ENCODE measurements at places on chromosomes 5 and 9.
A peak's percentile ranks its signal among the peaks of the same experiment; 100 is the strongest.

DNA sequence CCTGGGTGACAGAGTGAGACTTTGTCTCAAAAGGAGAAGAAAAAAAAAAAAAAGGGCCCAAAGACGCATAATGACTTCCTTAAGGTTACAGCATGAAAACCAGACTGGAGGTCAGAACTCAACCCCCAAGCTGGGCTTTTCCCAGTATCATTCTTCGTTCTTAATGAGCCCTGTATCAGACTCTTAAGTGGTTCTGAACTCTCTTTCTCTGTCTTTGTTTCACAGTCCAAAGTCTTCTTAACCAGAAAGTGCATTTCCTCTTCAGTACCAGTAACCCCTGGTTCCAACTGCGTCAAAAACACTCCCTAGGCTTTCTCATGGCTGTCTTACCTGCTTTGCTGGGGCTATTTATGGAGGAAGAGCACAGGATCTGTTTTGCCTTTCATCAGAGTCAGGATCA, 38.4 kb upstream of the SHB start:
- no peak for DNase-seq

- no peak for DNase-seq
Measured at GRCh38 chr9:123039617-123040219, 6.3 kb downstream of the GPR21 start.

GRCh38 chr5:79229357-79230174, 6.4 kb upstream of the JMY start:
- no peak for DNase-seq

GRCh38 chr5:72991394-72991793, 35.6 kb downstream of the FCHO2 start:
- no peak for DNase-seq

DNA sequence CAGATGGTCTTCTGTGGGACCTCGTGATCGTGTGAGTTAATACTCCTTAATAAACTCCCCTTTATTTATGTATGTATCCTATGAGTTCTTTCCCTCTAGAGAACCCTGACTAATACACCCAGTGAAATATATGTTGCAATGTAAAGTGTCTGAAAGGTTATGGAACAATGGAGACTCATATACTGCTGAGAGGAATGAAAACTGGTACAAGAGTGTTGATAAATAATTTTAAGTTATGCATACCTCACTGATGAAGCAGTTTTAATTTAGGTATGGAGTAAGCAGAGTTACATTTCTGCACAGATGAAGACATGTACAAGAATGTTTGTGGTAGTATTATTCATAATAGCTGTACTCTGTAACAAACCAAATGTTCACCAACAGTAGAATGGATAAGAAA, 438.3 kb downstream of the TAF11L14 start:
- DNase-seq: no peak

GRCh38 chr9:124280176-124280691, 22.5 kb downstream of the NEK6 start:
- DNase-seq: no peak

DNA sequence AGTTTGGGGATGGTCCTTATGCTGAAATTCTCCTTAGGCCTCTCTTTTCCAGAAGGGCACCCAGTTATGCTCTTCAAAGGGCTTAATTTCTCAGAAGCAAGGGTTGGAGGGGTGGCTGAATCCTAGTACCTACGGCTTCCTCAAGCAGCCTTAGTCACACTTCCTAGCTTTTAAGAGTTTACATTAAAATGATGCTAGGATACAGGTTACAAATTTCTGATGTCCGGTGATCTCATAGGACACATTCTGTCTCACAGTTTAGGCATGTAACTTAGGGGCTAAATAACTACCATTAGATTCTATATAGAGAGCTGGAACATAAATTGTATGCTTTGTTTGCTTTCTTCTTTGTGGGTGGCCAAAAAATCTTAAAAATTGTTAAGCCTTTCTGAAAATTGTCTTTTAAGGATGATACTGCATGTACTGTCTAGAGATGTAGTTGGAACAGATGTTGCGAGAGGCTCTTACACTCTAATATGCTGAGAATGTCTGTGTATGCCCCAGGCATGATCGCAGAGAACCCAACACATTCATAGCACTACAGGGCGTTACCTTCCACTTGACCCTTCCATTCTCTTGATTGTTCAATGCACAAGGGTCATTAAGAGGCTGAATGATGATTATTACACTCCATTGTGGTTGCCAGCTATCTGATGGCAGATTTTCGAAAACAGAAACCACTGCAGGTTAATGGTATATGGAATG, 139.1 kb downstream of the TMEM38B start:
- no peak for DNase-seq

- DNase-seq: peak; percentile 69
Measured at GRCh38 chr5:95162231-95162992, 122.5 kb downstream of the MCTP1 start.

DNA sequence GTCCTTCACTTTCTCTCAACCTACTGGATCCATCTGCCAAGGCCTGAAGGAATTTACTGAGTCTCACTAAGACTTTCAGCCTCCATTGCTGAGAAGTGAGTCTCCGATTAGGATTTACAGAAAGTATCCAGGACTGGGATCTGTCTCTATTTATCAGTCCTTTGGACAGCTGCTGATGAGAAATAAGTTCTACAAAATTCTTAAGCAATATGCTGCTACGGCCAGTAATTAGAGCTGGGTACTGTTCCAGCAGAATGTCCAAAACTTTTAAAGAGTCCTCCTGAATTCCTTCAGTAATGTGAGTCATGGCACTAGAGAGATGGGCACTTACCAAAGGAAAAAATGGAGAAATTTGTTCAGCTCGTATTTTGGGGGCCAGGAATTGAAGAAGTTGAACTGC, 5.9 kb downstream of the TEX10 start:
- no peak for DNase-seq

GRCh38 chr9:127767909-127768331, 10.5 kb downstream of the SH2D3C start:
- no peak for DNase-seq

- no peak for DNase-seq
Measured at GRCh38 chr9:116870566-116870965, 183.5 kb downstream of the TRIM32 start.

- DNase-seq: no peak
Measured at GRCh38 chr5:133938929-133939328, 29.5 kb downstream of the C5orf15 start.

GRCh38 chr9:71664566-71664965, 103.7 kb downstream of the CEMIP2 start:
- DNase-seq: no peak

GRCh38 chr9:134886413-134886913, 5.9 kb downstream of the FCN2 start:
- DNase-seq: no peak

GRCh38 chr9:75389101-75389500, 300.8 kb downstream of the OSTF1 start:
- DNase-seq: no peak

- no peak for DNase-seq
Measured at GRCh38 chr5:1086871-1087270, 25.0 kb downstream of the SLC12A7 start.

DNA sequence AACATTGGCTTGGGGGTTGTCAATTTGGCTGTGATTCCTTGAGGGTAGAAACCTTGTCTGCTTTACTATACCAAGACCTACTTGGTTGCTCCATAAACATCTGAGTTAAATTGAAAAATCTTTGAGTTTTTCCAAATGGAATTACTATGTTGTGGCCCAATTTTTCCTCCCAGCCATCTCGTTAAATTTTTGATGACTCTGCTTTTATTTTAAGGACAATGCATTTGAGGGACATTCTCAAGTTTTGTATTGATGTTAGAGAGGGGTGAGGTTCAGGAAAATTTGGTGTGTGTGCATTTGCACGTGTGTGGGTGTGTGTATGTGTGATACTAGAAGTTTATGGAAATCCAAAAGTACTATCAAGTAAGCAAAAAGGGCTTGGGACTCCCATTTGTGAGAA, 491.4 kb upstream of the KLF4 start:
- DNase-seq: no peak

- DNase-seq: no peak
Measured at GRCh38 chr9:18887546-18887945, 145.5 kb downstream of the SAXO1 start.

DNA sequence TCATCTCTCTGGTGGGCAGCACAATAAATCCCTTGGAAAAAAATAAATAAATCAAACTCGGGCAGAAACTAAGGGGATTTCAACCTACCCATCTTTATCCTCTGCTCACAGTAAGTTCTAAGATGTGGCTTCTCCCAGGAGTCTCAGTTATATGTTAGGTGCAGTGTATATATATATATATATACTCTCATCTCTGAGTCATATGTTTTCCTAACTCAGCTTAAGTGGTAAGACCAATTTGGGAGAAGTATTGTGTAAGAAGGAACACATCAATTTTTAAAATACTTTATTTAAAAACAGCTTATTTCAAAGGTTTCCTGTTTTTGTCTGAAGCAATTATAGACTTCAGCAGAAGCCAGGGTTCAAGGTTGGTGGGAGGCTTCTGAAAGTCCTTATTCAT, 20.3 kb upstream of the OSMR start:
- no peak for DNase-seq

GRCh38 chr5:54869691-54870090, 115.7 kb downstream of the ESM1 start:
- no peak for DNase-seq

DNA sequence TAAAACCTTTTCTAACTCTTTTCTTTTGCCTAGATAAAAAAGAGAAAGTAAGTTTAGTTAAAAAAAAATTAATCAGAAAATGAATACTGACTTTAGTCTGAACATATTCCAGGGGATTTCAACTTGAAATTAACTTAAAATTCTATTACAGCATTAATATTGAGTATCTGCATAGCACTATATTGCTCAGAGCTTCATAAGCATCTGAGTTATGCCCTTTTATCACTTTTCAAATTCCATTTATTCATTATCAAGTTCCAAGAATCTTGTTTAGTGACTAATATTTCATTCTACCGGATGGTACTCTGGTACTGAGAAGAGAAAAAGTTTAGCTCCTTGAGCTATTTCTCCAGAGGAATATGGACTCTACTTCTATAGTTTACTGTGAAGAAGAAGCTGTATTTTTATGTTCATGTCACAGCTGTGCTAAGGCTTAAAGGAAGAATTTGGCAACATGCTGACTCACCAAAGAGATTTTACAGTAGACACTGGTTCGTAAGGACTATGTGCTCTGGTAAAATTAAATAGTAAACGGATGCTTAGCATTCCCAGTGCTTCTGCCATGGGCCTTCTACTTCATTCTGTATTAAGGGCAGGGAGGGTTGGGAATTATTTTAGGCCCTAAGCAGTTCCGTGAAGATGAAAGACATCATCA, 285.2 kb upstream of the SEMA6A start:
- no peak for DNase-seq

DNA sequence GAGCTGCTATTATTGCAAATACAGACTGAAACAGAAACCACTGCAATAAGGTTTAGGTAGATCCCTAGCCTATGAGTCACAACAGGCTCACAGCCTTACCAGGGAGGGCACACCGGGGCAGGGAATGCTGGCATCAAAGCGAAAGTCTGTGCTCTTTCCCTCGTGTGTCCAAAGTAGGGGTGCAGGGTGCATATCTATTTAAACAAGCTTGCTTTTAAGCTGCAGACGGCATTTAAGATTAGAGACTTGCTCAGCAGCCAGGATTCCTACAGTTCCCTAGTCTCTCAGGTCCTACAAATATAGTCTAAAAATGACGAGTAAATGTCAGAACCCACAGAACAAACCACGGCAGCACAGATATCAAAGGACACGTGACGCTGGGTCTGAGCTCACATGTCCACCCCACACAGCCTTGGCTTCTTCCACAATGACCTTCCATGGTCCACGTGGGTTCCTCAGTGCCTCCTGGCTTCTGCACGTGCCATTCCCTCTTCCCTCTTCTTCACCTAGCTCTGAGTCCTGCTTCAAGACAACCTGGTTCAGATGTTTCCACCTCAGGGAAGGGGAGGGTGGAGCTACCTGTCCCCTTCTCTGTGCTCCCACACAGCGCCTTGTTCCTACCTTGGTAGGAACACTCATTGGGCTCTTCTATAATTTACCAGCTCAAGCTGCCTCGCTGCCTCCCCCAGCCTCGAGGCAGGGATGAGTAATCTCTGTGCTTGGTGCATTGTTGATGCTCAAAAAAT, 193.2 kb downstream of the MAPKAP1 start:
- DNase-seq: no peak

DNA sequence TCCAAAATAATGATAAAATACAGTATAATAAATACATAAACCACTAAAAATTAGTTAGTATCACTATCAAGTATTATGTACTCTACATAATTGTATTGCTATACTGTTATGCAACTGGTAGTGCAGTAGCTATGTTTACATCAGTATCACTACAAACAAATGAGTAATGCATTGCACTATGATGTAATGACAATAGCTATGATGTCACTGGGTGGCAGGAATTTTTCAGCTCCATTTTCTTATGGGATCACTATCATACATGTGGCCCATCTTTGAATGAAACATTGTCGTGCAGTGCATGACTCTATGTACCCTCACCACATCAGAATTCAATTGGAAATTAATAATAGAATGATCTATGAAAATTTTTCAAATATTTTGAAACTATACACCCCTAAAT, 201.3 kb downstream of the MPDZ start:
- no peak for DNase-seq

DNA sequence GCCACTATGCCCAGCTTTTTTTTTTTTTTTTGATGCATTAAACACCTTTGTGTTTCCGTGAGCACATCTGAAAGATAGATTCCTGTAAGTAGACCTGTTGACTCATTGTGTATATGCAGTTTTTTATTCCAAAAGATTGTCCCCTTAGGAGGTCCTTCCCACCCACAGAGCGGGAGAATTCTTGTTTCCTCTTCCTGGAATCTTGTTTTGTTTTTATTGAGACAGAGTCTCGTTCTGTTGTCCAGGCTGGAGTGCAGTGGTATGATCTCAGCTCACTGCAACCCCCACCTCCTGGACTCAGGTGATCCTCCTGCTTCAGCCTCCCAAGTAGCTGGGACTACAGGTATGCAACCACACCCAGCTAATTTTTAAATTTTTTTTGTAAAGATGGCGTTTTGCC, 7.6 kb downstream of the PTPA start:
- no peak for DNase-seq

- no peak for DNase-seq
Measured at GRCh38 chr9:36924757-36925432, 109.2 kb downstream of the PAX5 start.

GRCh38 chr5:79612667-79613198, 492 bp downstream of the TENT2 start:
- no peak for DNase-seq

- no peak for DNase-seq
Measured at GRCh38 chr9:129500161-129500862, 120.6 kb downstream of the C9orf50 start.

DNA sequence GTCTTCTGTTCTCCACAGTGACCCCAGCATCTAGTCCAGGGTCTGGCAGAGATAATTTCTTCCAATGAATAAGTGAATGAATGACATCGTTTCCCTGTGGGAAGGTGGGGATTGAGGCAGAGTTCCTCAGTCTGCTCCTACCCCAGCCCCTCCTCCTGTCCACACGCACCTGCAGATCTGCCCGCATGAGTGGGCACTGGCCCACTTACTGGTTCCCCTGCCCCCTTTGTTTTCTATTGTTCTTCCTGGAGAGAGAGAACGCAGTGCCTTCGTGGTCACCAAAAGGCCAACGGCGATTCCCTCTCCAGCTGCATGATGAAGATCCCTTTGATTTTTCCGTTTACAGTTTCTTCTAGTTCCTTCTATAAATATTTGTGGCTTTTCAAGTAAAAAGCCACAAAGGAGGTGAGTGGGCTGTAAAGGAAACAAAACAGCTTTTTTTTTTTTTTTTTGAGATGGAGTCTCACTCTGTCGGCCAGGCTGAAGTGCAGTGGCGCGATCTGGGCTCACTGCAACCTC, 5.8 kb upstream of the FPGS start:
- DNase-seq: peak; percentile 19
